ENCODE measurements at places on chromosomes 12 and 14.

- no peak for DNase-seq
These were observed 161.3 kb downstream of the RPL10L start for GRCh38 chr14:46490238-46490685.

DNA sequence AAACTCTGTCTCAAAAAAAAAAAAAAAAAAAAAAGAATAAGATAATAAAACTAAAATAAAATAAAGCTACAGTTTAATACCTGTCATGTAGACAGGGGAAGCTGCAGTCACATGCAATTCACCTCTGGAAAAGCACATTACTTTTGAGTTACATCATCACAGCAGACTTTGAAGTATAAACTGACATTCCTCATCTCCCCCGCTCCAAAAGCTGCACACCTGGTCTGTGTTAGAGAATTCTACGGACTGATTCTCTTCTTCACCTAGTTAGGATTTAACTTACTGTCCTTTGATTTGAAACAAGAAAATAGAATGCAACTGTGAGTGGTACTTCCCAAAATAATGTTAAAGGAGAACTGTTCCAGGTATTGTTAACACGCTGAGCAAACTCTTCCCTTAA, 25.1 kb downstream of the SPPL3 start:
- no peak for DNase-seq

GRCh38 chr12:6469609-6470374, 685 bp downstream of the VAMP1 start:
- no peak for DNase-seq

DNA sequence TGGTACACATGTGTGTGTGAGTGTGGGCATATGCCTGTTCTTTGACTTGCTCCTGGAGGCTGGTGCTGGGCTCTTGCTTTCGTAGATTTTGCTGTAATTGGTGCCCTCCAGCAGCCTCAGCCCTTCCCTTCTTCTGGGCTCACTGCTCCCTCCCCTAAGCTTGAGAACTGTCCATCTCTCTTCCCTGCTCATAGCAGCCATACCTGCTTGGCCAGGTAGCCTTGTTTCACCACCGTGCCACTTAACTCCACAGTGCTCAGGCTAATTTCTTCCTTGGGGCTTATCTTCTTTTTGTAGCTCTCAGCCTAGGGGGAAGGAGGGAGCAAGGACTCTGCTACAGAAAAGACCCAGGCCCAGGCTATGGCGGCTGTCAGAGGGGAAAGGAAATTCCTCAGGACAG, 19.8 kb downstream of the PLEK2 start:
- no peak for DNase-seq

GRCh38 chr12:109995361-109995685, 845 bp downstream of the GIT2 start:
- no peak for DNase-seq

- DNase-seq, result peak; percentile 23
These were observed 139.5 kb downstream of the CHST11 start for GRCh38 chr12:104596134-104596799.

GRCh38 chr12:67034110-67034879, 234.9 kb upstream of the CAND1 start:
- DNase-seq, result no peak

DNA sequence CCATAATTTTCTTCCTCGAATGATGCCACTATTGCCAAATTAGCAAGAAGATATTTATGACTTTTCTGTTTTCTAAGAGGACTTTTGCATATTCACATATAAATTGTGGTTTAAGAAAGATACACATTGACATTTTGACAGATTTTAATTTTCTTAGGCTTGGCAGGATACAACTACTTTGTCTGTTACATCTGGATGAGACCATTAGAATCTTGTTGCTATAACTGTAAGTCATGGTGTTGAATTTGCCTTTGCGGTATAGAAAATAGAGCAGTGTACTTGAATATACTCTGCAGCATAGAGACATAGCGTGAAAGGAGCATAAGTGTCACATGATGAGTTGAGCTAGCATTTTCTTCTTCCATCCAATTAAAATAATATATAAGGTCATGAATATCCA, 169.3 kb downstream of the FUT8 start:
- DNase-seq, result no peak

GRCh38 chr12:69501154-69501895, 31.1 kb downstream of the FRS2 start:
- no peak for DNase-seq

- no peak for DNase-seq
These were observed 104.8 kb downstream of the DUSP6 start for GRCh38 chr12:89247541-89247942.

DNA sequence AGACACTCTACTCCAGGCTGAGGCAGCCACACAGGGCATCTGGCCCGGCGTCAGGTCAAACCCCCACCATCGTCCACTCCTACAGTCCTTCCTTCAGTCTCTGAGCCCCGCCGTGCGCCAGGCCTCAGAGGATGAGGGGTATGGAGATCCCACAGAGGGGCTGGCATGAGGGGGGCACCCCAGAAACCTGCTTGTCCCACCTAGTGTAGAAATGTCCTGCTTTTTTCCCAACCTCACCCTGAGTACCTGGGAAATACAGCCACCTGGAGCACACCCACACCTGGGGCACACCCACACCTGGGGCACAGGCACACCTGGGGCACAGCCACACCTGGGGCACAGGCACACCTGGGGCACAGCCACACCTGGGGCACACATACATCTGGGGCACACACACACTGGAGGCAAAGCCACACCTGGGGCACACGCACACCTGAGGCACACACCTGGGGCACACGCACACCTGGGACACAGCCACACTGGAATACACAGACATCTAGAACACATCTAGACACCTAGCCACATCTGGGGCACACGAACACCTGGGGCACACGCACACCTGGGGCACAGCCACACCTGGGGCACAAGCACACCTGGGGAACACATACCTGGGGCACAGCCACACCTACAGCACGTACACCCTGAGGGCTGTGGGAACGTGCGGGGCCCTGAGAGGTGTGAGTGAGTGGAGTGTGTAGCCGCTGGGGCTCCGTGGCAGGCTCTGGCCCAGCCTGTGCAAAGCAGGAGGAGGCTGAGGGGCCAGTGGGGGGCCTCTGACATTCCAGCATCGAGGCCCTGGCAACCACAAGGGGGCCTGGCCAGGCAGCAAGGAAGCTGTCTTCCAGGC, 18.4 kb downstream of the AKT1 start:
- no peak for DNase-seq

- peak; percentile 49 for DNase-seq
These were observed 13.6 kb upstream of the MLXIP start for GRCh38 chr12:122064780-122065588.
